ENCODE measurements at places on chromosomes 6 and 20.

DNA sequence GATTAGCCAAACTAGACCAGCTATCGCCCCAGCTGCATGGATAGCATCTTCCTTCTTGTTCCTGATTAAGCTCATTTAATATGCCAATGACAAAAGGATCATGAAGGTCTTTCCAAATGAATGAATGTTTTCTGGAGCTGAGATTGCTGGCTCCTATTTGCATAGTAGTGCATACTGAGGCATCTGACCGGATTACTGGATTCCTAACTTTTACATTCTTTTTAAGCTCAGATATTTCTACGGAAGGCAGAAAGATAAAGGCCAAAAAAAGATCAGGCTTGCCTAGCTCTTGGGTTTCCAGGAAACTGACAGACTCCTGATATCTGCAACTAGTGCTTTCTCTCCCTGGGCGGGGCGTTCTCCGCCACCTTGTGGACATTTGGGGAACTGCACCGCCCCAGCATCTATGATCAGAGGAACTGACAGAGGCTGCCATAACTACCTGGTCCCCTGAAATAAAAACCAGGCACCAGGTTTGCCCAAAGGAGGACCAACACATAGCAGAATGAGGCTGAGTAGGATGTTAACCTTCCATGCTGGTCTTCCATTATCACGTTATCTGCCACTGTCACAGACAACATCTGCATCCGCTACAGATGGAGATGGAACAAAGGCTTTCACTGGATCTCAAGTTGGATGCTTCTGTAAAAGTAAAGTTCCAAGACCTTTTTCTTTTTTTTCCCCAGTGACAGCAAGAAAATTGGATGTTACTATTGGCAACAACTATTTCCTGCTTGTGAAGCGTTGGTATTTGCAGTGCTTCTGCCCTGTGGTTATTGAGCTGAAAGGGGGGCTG is 33.2 kb downstream of the NT5E start:
- DNase-seq: no peak

GRCh38 chr6:33273924-33274902 is 2.3 kb downstream of the RPS18 start:
- no peak for DNase-seq

DNA sequence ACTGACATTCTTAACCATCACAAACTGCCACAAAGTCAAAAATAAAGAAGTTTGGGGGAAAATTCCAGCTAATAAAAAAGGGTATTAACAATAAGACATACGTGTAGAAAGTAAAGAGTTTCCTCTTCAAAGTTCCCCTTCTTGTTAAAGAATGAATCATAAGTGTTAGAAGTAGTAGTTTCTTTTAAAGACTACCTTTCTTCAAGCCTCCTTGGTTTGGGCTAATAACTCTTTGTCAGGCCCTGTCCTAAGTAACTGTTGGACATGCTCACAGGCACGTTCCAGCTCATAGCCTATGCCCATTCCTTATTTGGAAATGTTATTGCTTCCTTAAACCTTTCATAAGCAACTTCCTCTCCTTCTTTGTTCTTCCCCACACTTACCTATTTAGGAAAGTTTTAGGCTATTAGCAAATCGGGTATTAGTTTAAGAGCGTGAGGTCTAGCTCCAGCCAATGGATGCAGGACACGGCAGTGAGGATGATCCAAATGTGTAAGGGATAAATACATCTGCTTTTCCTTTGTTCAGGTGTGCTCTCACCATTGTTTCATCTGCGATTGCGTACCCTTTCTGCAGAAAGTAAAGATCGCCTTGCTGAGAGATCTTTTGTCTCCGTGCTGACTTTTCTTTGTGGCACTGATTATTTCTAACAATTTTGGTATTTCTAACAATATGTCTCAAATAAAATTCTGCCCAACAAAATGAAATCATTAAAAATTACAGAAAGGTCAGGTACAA is 64.9 kb downstream of the CHD6 start:
- DNase-seq: no peak

DNA sequence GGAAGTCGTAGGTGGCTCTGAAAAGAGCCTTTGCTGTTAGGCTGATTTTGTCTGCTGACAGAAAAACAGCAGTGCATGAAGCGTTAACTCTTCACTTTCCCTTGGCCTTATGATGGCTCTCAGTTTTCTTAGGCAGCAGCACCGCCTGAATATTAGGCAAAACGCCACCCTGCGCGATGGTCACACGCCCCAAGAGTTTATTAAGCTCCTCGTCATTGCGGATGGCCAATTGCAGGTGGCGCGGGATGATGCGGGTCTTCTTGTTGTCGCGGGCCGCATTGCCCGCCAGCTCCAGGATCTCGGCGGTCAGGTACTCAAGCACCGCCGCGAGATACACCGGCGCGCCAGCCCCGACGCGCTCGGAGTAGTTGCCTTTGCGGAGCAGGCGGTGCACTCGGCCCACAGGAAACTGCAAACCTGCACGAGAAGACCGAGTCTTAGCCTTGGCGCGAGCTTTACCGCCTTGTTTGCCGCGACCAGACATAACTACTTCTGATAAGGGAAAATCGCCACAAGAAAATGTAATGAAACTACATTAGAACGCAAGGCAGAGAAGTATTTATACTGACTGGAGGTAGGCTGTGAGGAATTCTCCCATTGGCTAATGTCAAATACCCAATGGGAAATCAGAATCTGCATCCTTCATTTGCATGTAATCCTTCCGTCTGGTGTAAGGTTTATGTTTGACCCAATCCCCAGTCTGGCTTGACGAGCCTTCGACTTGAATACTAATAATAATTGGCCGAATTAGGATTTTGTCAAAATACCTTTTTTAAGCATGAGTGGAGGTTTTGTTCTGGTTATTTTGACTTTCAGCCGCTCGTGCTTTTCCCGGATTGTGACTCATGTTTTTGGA is 53.9 kb upstream of the HFE start:
- DNase-seq: peak; percentile 94

- DNase-seq: no peak
Measured at GRCh38 chr6:70277470-70277869, 25.4 kb downstream of the COL9A1 start.

GRCh38 chr6:78076371-78076770 is 423.5 kb downstream of the MEI4 start:
- no peak for DNase-seq

DNA sequence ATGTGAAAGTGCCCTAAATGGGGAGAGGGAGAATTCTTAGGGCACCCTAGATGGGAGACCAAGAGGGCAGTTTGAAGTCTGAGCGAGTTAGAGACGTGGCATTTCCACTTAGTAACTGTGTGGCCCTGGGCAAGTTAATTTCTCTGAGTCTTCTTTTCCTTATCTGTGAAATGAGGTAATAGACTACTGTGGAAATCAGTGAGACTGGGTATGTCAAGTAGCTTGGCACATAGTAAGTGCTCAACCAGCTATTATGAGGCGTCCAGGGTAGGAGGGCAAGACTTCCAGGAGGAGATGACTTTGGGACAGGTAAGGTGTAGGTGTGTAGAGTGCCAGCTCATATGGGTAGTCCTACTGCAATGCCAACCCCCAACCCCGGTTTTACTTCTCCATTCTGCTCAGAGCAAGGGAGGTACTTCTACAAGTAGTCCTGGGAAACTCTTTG is 770 bp downstream of the KIF3B start:
- no peak for DNase-seq

DNA sequence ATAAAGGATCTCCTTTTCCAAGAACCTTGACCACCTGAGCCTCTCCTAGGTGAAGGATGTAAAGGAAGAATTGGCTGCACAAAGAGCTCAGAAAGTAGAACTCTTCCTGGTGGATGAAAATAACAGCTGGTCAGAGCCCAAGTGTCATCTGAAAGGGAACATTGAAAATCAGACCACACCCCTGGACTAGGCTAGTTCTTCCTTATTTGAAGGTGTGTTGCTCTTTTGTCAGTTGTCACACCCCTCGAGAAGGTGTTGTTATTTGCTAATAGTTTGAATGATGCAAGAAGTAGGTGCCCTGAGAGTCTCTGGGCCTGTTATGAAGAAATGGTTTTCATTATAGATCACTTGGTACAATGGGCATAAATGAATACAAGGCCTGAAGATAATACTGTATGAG is 31.1 kb downstream of the NHLRC1 start:
- DNase-seq: no peak

GRCh38 chr6:64280569-64280968 is 645.0 kb downstream of the PHF3 start:
- no peak for DNase-seq

DNA sequence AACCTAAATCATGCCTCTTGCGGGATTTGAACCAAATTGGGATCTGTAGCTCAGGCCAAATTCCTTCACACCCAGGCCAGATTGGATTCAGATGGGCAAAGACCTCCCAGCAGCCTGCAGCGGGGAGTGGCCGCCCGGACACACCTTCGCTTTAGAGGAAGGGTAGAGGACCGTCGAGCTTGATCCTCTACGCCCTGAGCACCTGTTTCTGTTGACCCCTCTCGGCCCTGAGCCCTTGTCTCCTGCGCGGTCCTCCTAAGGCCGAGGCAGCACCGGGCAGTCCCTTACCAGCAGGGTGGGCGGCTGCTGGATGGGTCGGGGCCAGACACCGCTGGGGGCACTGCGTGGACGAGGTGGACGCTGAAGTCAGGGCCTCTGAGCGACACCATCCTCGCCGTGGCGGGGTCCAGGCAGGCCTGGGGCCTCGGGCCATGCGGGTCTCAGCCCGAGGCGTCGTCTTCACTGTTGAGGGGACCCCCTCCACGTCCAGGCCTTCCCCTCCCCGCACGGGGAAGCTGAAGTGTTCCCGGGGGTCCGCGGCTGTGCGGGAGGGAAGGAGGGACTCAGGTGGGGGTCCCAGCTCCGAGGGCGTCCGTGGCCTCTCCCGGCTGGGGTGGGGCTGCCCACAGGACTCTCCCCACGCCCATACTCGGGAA is 114.8 kb downstream of the SMOC2 start:
- DNase-seq: no peak

DNA sequence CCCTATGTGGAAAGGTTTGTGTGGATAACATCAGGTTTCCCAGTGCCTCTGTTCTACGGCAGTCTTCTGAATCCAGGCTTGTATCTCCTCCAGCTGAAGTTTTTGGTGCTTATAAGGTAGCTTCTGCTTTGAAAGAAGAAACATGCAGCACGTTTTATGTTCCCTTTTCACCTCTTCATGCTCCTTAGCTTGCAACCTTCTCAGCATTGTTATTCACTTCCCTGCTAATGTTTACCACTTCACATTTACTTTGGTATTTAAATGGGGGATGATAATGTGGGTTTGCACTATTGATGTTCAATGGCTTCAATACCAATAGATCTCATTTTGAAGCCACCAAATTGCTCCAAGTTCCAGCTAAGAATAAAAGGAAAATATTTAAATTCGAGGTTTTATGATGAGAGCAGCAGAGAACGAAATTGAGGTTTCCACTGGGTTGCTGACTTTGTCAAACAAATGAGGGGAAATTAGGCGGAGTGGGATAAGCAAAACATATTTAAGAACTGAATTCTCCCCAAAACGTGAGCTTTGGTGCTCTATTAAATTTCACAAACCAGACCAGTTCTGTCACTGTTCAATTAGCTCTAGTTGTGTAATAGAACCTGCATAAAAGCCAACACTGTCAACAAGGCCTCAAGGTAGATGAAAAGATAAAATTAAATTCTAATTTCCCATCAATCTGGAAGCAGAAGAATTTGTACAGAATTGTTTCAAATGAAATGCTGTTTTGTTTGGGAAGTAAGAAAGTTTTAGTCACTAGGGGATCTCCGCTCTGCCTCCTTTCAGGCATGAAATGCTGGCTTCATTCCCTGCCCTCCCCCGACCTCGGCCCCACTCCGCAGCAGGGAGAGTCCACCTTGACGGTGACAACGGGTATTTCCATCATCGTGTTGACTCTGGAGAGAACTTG is 1.4 kb downstream of the IL22RA2 start:
- DNase-seq: no peak

DNA sequence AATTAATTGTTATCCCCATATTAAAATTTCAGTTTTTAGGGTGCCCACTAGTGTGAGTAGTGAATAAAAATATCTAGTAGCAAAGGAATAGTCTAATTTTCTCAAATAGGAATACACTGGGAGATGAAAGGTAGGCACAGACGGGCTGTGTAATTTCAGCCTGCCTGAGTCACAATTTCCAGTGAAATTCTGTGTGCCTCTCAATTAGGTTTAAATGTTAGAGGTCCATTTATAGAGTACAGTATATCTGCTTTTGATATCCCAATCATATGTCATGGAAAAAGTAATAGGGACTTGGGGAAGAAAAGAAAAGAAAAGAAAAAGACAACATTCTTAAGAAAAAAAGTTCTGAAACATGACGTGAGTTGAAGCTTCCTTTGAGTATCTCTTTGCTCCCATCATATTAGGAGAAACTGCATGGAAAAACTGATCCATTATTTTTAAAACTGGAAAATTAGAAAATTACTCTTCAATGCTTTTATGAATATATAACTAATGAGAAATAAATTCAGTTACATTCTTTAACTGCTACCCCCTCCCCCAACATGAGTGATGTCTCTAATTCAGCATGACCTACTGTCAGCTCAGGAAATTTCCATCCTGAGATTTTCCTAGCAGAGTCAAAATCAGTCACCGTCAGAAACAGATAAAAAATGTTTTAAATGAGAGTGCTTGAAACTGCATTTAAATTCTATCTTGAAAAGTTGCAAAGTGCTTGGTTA is 473.8 kb upstream of the HSF2 start:
- DNase-seq: no peak

All from GM04503 (cell line).